ENCODE measurements at places on chromosomes 7 and 10.

- DNase-seq = no peak
These were observed 35.0 kb upstream of the CUX1 start for GRCh38 chr7:101782476-101782875.

- DNase-seq = peak; percentile 47
These were observed 743 bp downstream of the ADAP1 start for GRCh38 chr7:953547-954327.

DNA sequence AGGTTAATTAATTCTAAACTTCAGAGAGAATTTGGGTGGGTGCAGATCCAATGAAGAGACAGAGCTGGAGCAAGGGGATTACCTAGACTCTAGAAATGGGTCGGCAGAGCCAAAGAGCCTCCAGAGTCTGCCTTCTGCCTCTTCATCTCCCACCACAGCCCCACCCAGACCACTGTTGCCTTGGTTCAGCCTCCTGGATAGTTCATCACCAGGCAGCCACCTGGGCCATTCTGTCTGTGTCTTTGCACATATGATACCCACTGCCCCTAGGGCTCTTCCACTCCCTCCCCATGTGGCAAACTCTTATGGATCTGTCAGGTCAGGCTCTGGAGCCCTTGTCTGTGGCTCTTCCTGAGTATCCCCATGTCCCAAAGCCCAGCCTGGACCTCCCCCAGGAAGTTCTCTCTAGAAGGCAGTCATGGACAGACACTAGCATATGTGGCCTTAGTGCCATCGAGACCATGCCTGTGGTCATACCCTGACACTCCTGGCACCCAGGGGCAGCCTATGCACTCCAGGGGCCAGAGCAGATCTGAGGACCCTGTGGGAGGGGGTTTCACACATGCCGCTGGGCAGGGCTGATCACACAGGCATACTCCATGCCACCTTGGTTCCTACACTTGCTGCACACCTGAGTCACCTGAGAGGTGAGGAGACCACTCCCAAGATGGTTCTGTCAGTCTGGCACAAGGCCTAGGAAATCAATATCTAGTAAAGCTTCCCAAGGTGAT lies 41.6 kb downstream of the FRMPD2 start:
- DNase-seq = no peak

DNA sequence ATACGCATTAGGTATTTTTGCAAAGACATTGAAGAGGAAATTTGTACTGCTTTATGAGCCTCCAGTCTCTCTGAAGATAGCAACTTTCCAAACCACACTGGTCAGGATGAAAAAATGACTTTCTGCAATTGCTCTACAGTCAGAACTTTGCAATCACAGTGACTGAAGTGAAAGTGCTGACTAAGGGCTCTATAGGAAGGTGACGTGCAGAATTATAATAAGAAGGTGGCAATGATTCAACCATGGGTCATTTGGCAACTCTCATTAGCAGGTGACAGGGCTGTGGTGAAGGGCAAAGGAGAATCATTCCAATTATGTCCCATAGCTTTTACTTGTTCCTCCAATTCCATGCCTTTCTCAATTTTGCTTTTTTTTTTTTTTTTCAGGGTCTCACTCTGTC lies 311.0 kb downstream of the ANKRD30A start:
- no peak for DNase-seq

DNA sequence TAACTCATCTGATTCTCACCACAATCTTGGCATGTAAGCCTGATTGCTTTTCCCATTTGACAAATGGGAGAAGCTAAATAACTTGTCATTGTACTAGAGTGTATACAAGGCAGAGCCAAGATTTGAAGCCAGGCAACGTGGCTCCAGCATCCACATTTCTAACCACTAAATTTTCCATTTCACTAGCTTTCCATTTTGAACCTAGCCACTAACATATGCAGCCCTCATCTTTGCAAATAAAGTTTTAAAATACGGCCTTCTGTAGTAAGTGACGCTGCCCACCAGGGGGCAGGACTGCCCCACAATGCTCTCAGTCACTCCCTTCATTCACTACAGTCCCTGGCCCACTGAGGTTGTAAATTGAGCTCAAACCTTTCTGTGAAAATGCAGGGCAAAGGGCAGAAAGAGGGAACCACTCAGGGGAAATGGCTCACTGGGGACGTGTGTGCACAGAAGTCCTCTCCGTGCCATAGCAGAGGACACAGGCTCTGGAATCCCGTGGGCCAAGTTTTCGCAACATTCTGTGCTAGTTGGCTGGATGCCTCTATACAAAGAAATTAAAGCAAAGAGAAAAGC lies 315.7 kb downstream of the TNS3 start:
- peak; percentile 76 for DNase-seq

DNA sequence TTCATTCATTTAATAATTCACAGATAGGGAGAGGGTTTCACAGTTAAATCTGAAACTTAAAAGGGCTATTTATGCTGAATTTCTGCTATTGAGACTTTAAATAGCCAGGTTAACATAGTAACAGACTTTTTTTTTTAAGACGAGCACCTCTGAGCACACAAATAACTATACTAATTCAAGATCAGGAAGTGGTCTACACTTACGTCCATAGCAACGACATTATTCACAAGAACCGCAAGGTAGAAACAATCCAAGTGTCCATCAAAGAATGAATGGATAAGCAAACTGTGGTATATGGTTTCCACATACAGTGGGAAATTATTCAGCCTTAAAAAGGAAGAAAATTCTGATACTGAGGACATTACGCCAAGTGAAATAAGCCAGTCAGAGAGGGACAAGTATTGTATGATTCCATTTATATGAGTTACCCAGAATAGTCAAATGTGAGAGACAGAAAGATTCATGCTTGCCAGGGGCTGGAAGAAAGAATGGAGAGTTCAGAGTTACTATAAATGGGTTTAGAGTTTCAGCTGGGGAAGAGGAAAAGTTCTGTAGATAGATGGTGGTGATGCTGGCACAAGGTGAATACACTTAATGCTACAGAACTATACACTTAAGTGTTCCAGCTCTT lies 140.3 kb upstream of the LAMB4 start:
- DNase-seq = no peak

DNA sequence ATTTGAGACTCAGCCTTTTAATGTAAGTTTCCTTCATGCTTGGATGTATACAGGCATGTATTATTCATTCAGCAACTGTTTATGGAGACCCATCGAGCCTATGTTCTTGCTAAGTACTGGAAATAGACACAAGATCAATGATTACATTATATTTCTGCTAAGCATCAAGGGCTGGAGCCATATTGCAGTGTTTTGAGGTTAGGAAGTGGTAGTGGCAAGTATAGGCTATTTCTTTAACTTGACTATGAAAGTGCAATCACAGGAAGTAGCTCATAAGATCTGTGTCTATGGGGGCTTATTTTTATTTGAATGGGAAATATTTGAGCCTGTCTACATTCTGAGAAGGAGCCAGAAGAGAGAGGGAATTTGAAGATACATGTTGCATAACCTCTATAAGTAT lies 123.8 kb downstream of the HDAC9 start:
- no peak for DNase-seq

GRCh38 chr10:126584836-126585235 lies 85.7 kb downstream of the C10orf90 start:
- no peak for DNase-seq
